ENCODE measurements at places on chromosomes 3 and 15. TPM values are rescaled to one million over a fixed set of nuclear protein-coding genes. Genes with fewer than 3 reads are reported as not detected.
A peak's percentile ranks its signal among the peaks of the same experiment; 100 is the strongest.

GRCh38 chr15:91050128-91050455, 27.7 kb upstream of the VPS33B start:
- no peak overlapping the region for H3K4me3 ChIP-seq
- H3K27me3 ChIP-seq: peaks cover 33% of the 10 kb centered on the region
- no peak for DNase-seq
- H3K36me3 ChIP-seq: no peaks in the 10 kb centered on the region
- H3K4me1 ChIP-seq: peaks cover 29% of the 10 kb centered on the region
- no peak overlapping the region for H3K27ac ChIP-seq

GRCh38 chr15:68819495-68820294, 1.0 kb downstream of the ANP32A start:
- peak; percentile 31 for DNase-seq
- peaks cover 41% of the 10 kb centered on the region for H3K4me1 ChIP-seq
- peak overlapping the region; percentile 97 for H3K27ac ChIP-seq

SCN11A gene
- total RNA-seq: 0.05 TPM

SAMMSON gene
- total RNA-seq: not detected

NAALADL2 gene
- total RNA-seq: not detected

DNA sequence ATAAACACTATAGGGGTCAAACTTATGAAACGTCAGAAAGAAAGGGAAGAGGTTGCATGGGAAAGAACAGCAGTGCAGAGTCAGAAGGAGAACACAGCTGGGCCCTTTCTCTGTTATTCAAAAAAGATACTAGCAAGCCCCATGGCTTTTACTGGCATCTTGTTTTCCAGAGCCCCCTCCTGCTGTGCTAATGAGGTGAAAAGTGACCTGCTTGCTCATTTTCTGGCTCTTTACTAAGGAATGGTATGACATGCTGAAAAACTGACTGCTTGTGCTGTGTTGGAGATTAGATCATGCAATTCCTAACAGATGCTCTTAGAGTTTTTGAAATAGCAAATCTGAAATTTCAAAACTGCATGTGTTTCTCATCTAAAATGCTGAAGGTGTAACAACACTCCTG, 541.6 kb upstream of the ALCAM start:
- H3K36me3 ChIP-seq: no peaks in the 10 kb centered on the region
- no peak for DNase-seq
- H3K4me1 ChIP-seq: no peaks in the 10 kb centered on the region
- no peak overlapping the region for H3K27ac ChIP-seq
- H3K27me3 ChIP-seq: no peaks in the 10 kb centered on the region

C3orf22 gene
- total RNA-seq: not detected

- H3K27ac ChIP-seq: no peak overlapping the region
- DNase-seq: no peak
- H3K36me3 ChIP-seq: peaks cover 77% of the 10 kb centered on the region
- no peak overlapping the region for H3K4me3 ChIP-seq
These were observed 76.3 kb downstream of the KLHL25 start for GRCh38 chr15:85718271-85718971.

KCNMB2 gene
- total RNA-seq: not detected

DNA sequence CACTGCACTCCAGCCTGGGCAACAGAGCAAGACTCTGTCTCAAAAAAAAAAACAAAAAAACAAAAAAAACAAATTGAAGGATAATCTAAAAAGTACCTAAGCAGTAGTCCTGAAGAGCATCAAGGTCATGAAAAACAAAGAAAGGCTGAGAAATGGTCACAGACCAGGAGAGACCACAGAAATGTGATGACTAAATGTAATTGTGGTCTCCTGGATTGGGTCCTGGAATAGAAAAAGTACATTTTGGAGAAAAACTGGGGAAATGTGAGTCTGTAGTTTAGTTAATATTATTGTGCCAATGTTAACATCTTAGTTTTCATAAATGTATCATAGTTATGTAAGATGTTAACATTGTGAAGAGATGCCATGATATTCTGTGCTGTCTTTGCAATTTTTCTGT, 267.5 kb upstream of the NR2E3 start:
- no peaks in the 10 kb centered on the region for H3K4me1 ChIP-seq
- H3K27me3 ChIP-seq: peaks cover 3% of the 10 kb centered on the region
- no peak overlapping the region for H3K4me3 ChIP-seq
- DNase-seq: no peak
- no peaks in the 10 kb centered on the region for H3K36me3 ChIP-seq

- H3K27me3 ChIP-seq: no peaks in the 10 kb centered on the region
- DNase-seq: no peak
These were observed 239.9 kb upstream of the LRTM1 start for GRCh38 chr3:55167586-55168317.

- H3K27ac ChIP-seq: no peak overlapping the region
- H3K4me1 ChIP-seq: peaks cover 32% of the 10 kb centered on the region
- H3K4me3 ChIP-seq: no peak overlapping the region
These were observed 4.4 kb downstream of the TMOD2 start for GRCh38 chr15:51755790-51756189.

PLSCR1 gene
- 146 TPM for total RNA-seq

- no peak overlapping the region for H3K4me3 ChIP-seq
- no peaks in the 10 kb centered on the region for H3K4me1 ChIP-seq
- H3K27me3 ChIP-seq: peaks cover 8% of the 10 kb centered on the region
- DNase-seq: no peak
- no peak overlapping the region for H3K27ac ChIP-seq
- H3K36me3 ChIP-seq: no peaks in the 10 kb centered on the region
These were observed 626.4 kb upstream of the ZNF385D start for GRCh38 chr3:22377421-22377820.

GRCh38 chr3:158127250-158128219, 17.6 kb downstream of the RSRC1 start:
- H3K36me3 ChIP-seq: peaks cover 73% of the 10 kb centered on the region
- DNase-seq: no peak
- no peak overlapping the region for H3K27ac ChIP-seq
- peaks cover 15% of the 10 kb centered on the region for H3K4me1 ChIP-seq
- no peaks in the 10 kb centered on the region for H3K27me3 ChIP-seq

DNA sequence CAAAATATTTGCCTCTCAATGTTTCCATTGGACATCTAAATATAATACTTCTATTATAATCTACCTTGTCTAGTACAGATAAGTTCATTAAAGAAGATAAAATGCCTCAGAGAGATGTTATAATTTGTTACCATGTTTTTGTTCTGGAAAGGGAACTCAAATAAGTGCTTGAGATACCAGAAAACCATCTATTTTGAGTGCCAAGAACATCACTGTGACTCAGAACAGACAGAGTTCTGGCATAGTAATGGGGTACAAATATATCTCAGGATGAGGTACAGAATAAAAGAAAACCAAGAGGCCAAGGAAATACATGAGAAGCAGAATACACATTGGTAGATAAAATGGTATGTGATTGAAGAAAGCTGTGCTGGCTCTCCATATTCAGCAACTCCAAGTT, 58.9 kb downstream of the IMPG2 start:
- no peak overlapping the region for H3K27ac ChIP-seq
- DNase-seq: no peak
- no peak overlapping the region for H3K4me3 ChIP-seq
- H3K36me3 ChIP-seq: peaks cover 2% of the 10 kb centered on the region
- H3K27me3 ChIP-seq: no peaks in the 10 kb centered on the region

SNTN gene
- not detected for total RNA-seq

TUSC7 gene
- total RNA-seq: not detected

DNA sequence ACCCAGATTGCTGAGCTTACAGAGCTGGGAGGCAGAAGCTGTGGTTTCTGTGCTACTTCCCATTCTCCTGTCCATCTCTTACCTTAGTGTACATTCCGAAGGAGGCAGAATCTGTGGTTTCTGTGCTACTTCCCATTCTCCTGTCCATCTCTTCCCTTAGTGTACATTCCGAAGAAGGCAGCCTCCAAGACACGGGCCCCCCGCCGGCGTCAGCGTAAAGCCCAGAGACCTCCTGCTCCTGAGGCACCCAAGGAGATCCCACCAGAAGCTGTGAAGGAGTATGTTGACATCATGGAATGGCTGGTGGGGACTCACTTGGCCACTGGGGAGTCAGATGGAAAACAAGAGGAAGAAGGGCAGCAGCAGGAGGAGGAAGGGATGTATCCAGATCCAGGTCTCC, 11.2 kb downstream of the NUTM1 start:
- no peak overlapping the region for H3K4me3 ChIP-seq
- no peak overlapping the region for H3K27ac ChIP-seq
- H3K27me3 ChIP-seq: no peaks in the 10 kb centered on the region
- H3K36me3 ChIP-seq: peaks cover 28% of the 10 kb centered on the region
- H3K4me1 ChIP-seq: no peaks in the 10 kb centered on the region
